Activated T-cell treated with anti-CD3 and anti-CD28 coated beads, Interleukin-2, amount 50 U/mL, for 1 hour (primary cell): ENCODE measurements at places on chromosomes 7 and 10.

DNA sequence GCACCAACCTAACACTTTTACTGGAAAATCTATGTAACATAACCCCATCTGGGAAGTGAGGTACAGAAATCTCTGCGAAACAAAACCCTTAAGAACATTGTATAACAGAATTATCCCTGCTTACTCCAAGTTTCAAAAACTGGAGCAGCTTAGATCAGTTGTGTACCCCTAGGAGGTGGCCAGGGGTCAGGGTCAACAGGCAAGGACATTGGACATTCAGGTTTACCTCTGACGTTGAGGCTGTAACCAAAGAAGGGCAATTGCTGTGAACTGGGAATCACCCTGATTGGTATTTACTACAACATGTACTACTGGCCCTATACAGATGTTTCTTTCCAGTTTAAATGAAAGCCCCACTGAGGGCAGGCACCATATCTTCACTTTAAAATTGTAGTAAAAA, 13.1 kb downstream of the SFXN3 start:
- no peak for DNase-seq

GRCh38 chr7:44646176-44646920, 39.9 kb downstream of the OGDH start:
- no peak for DNase-seq

DNA sequence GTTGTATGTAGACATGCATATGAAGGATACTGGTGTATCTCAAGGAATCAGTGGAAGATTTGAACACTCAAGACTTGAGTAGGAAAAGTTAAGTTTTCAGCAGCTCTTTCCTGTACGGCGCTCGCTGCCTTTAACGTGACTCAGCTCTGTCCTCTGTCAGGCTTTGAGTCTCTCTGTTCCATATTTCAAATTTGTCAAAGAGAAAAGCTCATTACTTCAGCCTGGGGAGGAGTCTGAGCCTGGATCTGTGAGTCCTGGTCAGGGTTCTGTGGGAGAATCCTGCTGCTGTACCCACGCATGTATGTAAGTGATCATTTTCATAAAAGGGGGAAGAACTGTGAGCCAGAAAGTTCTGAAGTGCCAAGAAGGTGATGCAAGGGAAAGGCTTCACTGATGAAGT, 13.8 kb upstream of the MPP7 start:
- DNase-seq: no peak

- no peak for DNase-seq
Measured at GRCh38 chr7:51308696-51309095, 7.9 kb downstream of the COBL start.

GRCh38 chr10:104339469-104340110, 1.3 kb upstream of the ITPRIP start:
- no peak for DNase-seq

DNA sequence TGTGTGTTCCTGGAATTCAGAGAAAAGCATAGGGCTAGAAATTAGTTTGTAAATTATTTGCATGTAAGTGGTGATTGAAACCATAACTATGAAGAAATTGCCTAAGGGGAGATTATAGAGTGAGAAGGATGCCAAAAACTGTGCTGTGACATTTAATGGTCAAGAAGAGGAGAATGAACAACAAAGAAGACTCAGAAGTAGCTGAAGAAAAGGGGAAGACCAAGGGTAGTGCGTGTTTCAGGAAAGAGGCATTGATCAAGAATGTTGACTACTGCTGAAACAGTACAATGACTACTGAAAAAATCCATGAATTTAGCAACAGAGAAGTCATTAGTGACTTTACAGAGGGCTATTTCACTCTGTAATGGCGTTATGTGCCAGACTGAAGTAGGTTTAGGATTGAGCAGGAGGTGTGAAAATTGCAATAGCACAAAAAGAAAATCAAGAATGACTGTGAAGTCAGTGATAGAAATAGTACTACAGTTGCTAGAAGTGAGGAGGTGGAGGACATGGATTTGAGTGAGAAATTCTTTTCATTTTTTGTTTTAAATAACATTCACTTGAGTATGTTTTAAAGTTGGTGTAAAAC, 28.9 kb upstream of the SAMD9L start:
- no peak for DNase-seq

GRCh38 chr7:39623732-39624441, 515 bp downstream of the RALA start:
- DNase-seq: no peak

DNA sequence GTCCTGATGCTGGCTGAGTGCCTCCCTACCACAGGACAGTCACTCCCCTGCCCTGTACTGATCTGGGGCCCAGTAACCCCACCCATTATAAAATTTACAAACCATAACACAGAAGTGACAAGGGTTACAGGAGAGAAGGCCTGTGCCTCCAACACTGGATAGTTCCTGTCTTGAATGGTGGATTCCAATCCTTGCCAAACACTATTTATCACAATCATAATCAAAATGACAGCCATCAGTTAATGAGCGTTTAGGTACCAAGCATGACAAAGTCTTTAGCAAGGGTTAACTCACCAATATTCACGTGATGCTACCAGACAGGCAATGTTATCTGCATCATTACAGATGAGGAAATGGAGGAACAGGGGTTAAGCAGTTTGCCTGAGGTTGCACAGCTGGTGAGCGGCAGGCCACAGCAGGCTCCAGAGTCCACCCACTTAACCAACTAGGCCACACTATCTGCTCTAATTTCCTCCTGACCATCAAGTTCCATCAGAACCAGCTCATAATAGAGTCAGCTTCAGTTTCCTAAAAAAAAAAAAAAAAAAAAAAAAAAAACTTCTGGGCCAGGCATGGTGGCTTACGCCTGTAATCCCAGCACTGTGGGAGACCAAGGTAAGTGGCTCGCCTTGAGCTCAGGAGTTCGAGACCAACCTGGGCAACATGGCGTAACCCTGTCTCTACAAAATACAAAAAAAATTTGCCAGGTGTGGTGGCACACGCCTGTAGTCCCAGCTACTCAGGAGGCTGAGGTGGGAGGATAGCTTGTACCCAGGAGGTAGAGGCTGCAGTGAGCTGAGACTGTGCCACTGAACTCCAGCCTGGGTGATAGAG, 14.2 kb downstream of the PDLIM1 start:
- no peak for DNase-seq

DNA sequence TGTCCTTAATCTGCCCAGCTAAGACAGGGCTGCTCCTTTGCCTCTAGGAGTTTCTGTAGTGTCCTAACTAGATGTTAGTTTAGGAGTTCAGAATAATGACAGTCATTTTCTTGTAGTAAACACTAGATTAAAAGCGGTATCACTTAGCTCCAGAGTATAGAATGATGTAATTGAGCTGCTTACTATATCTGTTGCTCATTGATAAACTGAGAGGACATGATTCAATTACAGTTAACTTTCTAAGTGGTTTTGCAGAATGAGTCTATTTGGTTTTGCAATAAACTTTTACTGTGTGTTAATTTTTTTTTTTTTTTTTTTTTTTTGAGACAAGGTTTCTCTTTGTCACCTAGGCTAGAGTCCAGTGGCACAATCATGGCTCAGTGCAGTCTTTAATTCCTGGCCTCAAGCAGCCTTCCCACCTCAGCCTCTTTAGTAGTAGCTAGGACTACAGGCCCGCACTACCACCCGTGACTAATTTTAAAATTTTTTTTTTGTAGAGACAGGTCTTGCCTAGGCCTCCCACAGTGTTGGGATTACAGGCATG, 1.8 kb downstream of the STMP1 start:
- no peak for DNase-seq

GRCh38 chr7:75711656-75712514, 26.9 kb downstream of the HIP1 start:
- no peak for DNase-seq

- no peak for DNase-seq
Measured at GRCh38 chr10:35792291-35792690, 150.2 kb upstream of the FZD8 start.

DNA sequence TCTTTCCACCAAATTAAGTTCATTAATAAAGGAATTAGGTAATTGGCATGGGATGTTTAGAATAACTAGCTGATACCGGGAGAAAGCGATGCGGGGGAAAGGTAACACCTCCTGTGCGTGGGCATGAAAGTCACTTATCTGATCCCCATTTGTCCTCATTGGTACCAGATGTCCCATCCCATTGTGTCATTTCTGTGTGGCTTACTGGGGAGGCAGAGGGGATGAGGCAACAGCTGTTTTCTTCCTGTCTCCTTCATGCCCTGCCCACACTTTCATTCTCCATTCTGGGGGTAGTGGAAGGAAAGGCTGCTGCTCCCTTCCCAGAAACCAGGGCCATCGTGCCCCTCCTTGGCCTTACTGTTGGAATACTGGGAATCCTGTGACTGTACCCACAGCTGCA, 27.1 kb downstream of the EEPD1 start:
- DNase-seq: no peak
